ENCODE measurements at places on chromosomes 7 and 10. TPM values are rescaled to one million over a fixed set of nuclear protein-coding genes. Genes with fewer than 3 reads are reported as not detected.

Gene COBL
- total RNA-seq, result not detected

Gene GPR15LG
- not detected for total RNA-seq

Gene NME8
- not detected for total RNA-seq

GRCh38 chr10:114117728-114118127 lies 56.3 kb downstream of the CCDC186 start:
- no peaks in the 10 kb centered on the region for H3K4me1 ChIP-seq
- H3K27me3 ChIP-seq, result no peaks in the 10 kb centered on the region
- no peak overlapping the region for H3K4me3 ChIP-seq
- H3K36me3 ChIP-seq, result no peaks in the 10 kb centered on the region
- no peak for DNase-seq

Gene ARHGAP22
- not detected for total RNA-seq

DNA sequence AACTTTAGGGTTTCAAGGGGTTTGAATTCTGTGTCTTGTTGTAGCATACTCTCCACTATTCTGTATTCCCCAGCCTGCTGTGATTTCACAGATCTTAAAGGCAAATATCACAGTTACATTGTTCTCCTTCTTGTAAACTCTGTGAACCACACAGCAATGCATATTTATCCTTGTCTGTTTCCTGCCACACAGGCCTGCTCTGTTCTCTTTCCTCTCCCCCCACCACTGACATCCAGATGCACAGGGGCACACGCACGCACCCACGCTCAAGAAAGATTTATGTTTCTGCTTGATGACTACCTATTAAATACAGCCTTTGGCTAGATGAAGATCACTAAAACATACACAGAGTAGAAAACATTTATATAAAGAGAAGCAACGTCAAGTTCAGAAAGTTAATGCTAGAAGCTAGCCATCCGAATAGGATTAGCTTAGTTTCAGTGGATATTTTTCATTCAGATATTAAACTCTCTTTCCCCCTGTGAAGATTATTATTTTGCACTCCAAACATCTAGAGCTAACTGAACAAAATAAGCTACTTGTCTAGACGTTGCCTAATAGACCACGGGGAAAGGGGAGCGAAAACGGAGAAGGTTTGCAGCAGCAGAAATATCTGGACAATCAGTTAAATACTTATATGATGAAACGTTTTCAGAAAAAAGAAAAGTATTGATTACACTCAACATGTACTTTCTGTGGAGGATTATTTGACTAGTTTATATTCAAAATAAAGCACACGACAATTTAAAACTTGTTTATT lies 193.1 kb upstream of the SEMA3C start:
- no peak overlapping the region for H3K4me3 ChIP-seq
- no peak overlapping the region for H3K27ac ChIP-seq
- H3K27me3 ChIP-seq, result no peaks in the 10 kb centered on the region
